ENCODE measurements at places on chromosomes 6 and 20. TPM values are rescaled to one million over a fixed set of nuclear protein-coding genes. Genes with fewer than 3 reads are reported as not detected.

GRCh38 chr20:19968466-19969073 is 48.6 kb upstream of the NAA20 start:
- DNase-seq = no peak

GRCh38 chr6:152783217-152783878 is 32.8 kb downstream of the VIP start:
- no peak for DNase-seq

DNA sequence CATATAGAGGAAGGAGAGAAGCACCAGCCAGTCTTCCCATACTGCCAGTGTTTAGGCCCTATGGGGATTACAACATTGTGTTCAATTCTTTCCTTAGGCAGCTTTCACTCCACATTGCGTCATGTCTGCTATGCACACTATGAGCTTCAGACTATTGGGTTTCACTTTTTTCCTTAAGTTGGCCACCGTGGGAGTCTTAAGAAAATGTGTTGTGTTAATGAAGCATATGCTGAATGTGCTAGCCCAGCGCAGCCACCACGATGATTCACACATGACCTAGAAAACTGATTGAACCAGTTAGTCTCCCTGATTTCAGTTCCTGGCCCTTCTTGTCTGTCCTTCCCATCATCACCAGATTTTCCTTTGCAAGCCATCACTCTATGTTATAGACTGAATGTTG is 21.5 kb downstream of the TUBB2B start:
- DNase-seq = no peak

DNA sequence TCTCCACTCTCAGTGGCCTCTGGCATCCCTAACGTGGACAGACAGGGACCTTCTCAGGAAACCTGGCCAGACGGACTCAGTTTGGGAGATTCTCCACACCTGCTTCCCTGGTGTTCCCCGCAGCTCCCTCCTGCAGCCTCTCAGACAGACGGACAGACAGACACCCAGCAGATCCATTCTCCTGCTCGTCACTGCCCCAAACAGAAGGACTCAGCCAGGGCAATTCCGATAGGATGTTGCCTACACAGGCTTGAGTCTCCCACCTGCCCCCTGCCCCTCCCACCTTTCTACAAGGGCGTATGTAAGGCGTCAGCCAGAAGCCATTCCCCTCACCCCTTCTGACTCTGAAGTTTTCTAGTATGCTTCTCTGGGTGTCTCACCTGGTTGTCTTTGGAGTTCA is 428 bp downstream of the CCM2L start:
- no peak for DNase-seq

DNA sequence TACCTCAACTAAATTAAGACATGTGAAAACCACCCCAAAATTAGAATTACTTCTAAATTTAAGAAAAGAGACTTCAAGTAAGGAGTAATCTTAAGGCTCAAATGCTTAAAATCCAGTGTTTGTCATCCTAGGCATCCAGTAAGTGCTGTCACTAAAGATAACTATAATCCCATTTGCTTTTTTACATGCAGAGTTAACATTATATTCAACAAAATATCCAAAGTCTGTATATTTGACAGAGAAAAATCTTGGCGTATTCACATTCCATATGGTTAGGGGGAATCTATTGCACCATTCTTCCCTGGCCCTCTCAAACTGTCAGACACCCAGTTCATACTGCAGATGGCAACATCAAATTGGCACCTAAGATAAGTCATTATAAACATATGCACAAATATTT is 17.4 kb downstream of the MTFR2 start:
- DNase-seq = no peak

The BPIFA1 gene
- not detected for total RNA-seq

The SS18L1 gene
- total RNA-seq = 13.7 TPM
